ENCODE measurements at places on chromosomes 6 and 20.
A peak's percentile ranks its signal among the peaks of the same experiment; 100 is the strongest.

- DNase-seq = no peak
These were observed 139.8 kb downstream of the DTNBP1 start for GRCh38 chr6:15522856-15523529.

GRCh38 chr6:136923116-136923953 is 1.2 kb downstream of the SLC35D3 start:
- peak; percentile 43 for DNase-seq

DNA sequence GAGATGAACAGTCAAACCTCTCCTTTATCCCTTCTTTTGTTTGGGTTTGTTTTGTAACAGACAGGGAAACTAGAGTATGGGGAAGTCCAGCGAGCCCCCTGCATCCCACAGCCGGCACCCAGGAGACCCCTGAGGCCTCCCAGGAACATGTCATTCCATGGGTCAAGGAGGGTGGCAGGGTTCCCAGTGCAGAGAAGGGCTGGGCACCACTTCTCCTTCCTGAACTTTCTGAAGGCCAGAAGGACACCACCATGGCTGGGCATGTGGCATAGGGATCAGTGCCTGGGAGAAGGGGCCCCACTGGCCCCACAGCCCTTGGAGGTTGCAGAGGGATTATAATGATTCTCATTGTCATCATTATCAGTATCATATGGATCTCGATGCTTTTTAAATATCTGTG is 13.9 kb upstream of the CST7 start:
- no peak for DNase-seq

GRCh38 chr6:166553563-166554271 is 32.8 kb downstream of the RAMACL start:
- DNase-seq = no peak

DNA sequence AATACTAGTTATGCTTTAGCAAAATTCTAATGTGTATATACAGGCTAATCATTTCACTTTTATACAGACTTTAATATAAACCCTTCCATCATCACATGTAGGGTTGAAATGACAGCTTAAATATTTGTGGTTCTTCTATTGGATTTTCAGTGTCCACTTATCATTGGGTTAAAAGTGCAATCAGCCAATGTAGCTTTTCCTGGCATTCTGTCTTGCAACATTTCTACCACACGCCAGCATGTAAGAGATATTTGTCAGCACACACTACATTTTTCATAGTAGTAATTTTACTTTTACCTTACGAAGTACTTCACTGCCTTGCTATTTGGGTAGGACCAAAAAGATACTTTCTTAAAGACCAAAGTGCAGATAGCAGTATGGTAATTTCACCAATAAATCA is 252.0 kb downstream of the TBX18 start:
- no peak for DNase-seq

DNA sequence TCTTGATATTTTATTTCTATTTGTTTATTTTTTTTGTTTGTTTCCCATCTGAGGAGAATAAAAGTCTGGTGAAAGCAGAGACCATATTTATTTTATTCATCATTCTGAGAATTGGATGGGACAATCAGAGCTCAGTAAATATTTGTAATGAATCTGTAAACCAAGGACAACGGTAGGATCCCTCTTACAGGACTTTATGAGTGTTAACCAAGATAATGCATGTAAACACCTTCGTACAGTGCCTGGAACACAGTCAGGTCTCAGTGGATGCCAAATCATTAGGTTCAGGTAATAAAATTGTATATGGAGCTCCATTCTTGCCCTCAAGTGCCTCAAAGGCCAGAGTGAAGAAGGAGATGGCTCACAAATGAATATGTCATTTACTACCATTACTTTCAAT is 288.7 kb downstream of the PAX1 start:
- no peak for DNase-seq
